ENCODE measurements at places on chromosomes 1 and 21.

DNA sequence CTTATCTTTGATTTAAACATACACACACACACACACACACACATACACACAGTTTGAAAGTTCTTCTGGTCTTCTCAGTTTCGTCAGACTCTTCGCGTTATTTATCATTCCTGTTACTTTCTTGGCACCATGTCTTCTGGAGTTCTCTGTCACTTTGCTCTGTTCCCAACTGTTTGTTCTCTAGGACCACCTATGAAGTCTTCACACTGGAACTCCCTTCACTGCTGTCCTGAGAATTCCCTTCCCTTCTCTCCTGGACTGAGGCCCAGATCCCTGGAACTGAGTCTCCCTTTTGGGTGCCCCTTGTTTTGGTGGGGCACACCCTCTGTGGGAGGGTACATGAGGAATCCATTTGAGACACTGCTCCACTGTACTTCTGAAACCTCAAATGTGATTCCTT is 30.5 kb downstream of the ALG14 start:
- DNase-seq = no peak

DNA sequence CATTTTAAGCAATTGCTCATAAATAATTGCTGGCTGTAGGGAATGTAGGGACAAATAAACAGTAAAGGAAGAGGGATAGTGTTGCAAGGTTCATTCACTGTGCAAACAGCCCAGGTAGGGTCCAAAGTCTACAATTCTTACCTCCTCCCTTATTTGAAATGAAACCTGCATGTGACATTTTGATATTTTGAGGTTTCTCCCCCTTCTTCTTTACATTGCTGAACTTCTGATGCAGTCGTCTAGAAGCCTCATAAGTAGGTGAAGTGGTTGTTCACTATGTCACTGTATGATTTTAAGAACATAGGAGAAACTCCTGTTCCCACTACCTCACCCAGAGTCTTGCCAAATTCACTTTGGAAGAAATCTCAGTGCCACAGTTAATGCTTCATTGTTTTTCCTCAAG is 16.1 kb downstream of the F5 start:
- DNase-seq = no peak

DNA sequence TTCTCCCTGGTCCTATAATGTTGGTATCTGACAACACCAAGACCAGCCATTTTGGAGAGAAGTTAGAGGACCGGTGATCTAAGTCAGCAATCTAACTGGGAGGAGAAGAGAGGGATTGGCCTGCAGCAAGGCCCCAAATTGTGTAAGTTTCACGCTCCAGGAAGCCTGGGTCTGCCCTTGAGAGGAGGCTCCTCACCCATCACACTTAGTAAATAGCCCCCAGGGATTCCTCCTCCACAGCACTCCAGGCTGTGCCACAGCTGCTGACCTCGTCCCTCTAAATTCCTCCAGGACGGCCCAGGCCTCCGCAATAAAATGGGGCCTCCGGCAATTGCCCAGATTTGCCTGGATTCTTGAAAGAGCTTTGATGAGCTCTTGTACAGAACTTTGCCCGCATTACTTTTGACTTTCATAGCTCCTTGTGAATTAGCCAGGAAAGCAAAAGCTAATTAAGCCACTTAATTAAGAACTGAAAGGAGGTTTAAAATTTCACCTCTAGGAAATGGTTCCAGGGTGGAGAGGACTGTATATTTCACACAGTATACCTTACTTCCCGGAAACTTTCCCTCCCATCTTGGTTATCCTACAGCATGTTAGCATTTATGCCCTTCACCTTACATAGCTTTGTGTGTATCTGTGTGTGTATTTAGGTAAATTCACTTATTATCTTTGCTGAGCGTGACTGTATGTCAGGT is 90.5 kb downstream of the LAMC2 start:
- no peak for DNase-seq

DNA sequence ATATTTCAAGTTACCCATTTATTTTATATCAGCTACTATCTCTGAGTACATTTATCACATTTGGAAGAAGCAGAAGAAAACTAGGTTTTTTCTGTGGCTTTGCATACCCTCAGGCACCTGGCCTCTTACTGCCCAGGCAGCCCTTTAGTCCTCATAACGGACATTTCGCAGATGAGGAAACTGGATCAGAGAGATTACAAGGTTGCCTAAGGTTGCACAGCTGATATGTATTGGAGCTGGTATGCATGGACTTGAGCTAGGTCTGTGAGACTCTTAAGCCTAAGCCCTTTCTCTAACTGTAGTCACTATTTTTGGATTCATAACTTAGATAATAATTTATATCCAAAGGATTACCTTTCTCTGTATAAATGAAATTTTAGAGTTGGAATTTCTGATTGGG is 4.0 kb downstream of the CNIH3 start:
- DNase-seq = no peak

DNA sequence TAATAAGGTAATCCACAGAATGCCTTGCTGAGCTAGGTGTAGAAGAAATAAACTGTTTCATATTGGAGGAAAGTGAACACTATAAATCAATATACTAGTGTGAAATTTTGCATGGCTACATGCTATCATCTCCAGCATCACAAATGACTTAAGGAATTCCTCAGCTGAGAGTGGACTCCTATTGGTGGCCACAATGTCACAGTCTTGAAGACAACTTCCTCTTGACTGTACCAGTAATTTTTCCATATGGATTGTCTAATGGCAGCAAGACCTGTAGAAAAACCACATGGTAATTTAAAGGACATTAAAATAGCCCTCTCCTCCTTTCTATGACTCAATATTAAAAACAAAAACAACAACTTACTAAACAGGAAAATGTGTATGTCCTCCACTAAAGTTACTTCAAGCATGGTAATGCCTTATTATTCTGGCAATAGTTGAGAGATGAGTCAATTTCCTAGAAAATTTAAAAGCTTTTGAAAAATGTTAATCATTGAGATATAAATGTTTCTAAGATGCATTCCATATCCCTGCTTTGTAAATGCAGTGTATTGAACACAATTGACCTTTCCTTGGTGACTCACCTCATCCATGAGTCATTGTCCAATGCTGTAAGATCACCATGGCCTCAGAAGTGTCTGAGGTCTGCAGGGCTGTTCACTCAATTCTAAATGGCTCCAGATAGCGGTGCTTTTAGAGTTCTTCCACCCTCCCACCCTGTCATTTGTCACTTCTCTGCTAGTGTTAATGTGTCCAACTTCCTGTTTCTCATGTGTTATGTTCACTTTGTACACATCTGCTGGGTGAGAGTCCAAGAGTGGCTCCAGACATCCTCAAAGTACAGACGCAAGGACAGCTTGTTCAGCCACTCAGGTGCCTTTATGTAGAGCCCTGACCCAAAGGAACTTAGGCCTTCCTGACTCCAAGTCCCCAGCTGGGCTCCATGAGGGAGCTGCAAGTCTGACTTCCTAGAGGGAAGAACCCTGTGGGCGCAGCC is 32.8 kb upstream of the DNASE2B start:
- no peak for DNase-seq

- no peak for DNase-seq
Observed at GRCh38 chr1:109969907-109970306, 14.7 kb upstream of the AHCYL1 start.

GRCh38 chr1:82464362-82465001 is 663.7 kb downstream of the ADGRL2 start:
- no peak for DNase-seq

DNA sequence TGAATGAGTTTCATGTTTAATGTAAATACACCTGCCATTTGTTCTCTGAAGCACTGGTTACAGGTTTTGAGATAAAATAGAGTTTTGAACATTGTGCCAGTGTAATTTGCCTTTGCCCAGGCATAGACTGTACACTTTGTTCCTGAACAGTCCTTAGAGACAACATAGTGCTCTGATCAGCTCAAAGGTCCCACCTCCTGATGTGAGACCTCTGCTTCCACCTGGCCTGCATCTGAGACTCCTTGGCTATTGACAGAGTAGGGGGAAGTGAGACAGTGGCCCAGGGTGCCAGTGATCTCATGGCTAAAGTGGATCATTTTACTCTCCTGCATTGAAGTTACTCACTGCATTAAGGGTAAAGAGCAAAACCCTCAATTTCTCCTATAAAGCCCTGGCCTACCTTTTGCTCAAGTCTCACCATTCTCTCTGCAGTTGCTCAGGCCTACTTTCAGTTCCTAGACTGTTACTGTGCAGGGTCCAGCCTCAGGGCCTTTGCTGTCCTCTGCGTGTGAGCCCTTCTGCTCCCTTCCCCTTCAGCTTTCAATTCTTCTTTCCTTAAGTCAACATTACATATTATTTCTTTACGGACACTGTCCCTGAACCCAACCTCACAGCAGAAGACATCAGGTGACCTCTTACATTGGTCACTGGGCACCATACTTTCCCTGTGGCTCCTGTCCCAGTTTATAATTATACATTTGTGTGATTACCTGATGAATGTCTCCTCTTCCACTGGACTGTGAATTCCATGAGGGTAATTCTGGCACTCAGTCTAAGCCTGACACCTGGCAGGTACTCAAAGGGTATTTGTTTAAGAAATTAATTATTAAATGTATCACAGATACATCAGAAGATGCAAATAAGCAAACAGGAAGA is 142.9 kb downstream of the ROR1 start:
- no peak for DNase-seq

DNA sequence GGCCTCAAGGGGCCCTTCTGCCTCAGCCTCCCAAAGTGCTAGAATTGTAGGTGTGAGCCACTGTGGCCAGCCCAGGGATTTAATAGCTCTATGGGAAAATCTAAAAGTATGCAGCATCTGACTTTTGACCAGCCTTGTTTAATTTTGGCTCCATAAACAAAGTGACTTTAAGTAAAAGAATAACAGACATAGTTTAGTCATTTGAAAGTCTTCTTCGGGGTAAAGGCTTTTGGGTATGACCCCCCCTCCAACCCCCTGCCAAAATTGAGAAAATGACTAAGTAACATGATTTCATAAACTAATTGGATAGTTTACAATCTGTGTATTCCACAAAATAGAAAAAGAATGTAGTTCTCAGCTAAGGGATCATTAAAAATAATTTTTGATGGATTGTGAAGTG is 17.0 kb downstream of the GPBP1L1 start:
- DNase-seq = no peak

DNA sequence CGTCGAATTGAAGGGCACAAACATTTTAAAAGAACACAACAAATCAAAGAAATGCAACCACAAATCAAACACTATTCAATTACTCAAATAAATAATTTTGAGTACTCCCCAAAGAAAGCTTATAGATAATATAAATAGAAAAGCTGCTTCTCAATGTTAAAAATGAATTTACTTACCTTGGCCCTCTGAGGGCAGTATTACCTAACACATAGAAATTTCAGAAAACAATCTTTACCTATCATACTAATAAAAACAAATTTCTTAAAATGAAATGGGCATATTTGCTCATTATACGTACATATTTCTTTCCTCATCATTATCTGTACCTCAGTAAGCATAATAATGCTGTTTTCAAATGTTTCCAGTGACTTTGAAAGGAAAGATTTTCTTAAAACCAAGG is 141.8 kb downstream of the AKT3 start:
- DNase-seq = no peak

GRCh38 chr1:19940486-19941205 is 17.2 kb upstream of the PLA2G2E start:
- no peak for DNase-seq

DNA sequence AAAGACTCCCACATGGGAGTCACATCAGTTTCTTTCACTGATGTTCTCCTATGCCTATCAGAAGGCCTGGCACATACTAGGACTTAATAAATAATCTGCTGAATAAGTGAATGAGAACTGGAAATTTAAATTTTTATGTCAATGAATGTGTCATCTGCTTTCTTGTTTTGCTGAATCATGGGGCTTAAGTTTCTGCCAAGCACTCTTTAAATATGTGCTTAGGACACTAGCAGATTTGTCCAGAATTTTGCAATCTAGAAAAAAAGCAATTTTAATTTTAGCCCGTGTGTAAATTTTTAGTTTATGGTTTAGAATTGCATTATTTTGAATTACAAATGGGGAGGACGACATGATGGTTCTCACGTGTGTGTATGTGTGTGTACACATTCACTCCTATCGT is 803.1 kb downstream of the USP25 start:
- no peak for DNase-seq

DNA sequence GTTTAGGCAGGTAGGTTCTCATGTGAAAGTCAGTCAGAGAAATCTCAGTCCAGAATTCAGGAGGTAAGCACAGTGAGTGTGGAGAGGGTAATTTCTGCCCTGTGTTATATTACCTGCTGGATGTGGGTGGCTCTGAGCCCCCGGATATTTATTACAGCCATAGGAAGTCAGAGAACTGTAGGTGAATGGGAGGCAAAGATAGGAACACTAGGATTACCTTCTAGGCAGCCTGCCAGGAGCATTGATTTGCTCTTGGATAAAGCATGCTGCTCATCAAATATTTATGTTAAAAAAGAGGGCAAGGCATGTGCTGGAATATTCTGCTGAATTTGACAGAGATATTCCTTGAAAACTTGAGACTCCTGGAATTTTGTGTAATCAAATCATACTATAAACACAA is 8.5 kb downstream of the GNG12 start:
- DNase-seq = no peak

DNA sequence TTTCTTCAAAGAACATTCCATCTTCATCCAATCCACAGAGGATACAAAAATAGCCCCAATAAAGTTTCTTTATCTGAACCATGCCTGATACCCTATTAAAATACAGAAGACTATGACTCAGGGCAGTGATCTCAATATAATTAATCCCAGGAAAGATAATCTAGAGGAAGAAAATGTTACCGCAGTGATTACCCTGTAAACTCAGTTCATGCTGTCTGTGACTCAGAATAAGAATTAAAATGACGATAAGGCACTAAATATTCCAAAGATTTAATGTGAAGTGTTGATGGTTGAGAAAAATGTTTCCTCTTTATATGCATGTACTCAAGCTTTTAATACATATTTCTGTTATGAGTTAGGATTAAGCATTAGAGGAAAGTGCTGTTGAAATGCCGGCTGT is 88.6 kb upstream of the LYPLAL1 start:
- no peak for DNase-seq

DNA sequence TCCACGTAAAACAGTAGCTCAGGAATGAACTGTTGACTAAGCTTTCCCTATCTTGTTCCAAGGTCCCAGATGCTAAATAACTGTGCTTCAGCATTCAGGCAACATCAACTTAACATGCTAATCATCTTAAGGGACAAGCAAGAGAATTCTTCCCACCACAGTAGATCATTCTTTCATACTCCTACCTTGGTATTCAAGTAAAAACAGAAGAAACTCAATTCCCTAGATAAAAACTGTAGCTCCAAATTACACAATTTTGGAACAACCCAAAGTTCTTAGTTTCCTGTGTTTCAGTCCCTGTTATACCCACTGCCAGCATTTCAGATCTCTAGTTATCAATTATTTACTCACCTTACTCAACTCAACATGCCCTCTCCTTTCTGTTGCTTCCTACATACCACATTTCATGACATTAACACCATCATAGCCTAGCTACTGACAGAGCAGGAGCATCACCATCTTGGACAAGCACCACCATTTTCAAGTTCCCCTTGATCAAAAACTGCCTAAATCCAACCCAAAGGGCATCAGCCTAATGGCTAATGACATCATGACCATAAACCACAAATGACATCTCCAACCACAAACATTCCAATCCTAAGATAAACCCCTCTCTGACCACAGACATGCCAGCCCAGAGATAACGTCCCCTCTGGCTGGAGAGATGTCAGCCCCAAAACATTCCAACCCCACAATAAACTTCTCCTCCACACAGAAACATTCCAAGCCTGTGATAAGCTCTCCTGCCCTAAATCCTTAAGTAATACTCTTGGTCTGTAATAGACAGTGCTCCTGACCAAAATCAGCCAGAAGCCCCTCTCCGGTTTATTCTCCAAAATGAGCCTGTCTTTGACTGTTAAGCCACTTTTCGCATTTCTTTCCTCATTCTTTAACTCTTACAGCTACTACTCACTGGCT is 191.2 kb downstream of the RERE start:
- no peak for DNase-seq

- no peak for DNase-seq
Observed at GRCh38 chr1:229895605-229896004, 171.4 kb upstream of the GALNT2 start.
